Breast epithelium (tissue), 4 donors: ENCODE measurements at places on chromosomes 2 and 18. TPM values are rescaled to one million over a fixed set of nuclear protein-coding genes. Genes with fewer than 3 reads are reported as not detected.

Gene CDKL4
- 2.6 TPM for total RNA-seq

Gene CRYGD
- total RNA-seq = not detected

Gene EN1
- total RNA-seq = 6.4 TPM

Gene TMX3
- total RNA-seq = 41.0 TPM

Gene AQP12B
- total RNA-seq = not detected

Gene PDCD1
- total RNA-seq = 0.16 TPM

DNA sequence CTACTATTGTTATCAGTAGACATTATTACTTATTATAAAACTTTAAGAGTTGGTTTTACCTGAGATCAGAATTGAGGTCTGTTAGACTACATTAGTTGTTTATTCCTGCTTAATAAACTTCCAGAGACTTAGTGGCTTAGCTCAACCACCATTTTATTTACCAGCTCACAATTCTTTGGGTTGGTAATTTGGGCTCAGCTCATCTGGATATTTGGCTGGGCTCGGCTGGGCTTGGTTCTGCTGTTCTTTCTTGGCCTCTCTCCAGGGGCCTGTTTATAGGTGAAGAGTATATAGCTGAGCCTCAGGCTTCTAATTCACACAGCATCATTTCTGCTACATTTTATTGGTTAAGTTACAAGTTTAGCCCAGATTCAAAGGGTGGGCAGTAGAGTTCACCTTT, 67.9 kb downstream of the CCDC138 start:
- DNase-seq = no peak

DNA sequence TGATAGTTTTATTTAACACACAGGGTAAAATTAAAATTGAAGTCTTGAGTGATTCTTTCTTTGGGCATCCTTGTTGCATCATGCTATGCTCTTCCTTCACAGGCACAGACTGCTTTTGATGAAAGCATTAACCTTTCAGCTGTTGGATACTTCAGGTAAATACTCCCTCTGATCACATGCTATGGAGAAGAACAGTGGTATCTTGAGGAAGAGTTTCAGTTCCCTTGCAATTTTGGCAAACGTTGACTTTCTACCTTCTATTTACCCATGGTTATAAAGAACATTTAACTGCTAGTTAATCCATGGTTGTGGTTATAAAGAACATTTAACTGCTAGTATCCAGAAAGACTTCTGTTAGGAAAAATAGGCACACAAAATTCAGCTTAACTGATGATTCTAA, 75.7 kb downstream of the AOX1 start:
- no peak for DNase-seq

DNA sequence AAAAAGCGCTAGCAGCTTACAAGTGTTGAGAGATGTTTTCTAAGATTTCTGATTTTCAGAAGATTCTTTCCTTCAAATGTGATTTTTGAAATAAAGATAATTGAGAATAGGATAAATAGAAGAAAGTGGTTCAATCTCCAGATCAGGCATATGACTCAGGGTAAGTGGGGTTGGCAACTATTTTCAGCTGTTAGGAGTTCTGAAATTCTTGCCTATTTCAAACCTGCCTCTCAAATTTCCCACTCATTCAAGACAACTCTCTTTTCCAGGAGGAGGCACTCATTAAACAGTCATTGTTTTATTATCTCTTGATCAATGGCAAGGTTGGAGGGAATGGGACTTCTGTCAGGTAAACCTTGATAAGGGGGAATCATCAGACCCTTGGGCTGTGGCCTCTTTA, 138.9 kb downstream of the HNMT start:
- no peak for DNase-seq

- no peak for DNase-seq
Measured at GRCh38 chr2:121372721-121373353, 87.8 kb upstream of the TFCP2L1 start.

DNA sequence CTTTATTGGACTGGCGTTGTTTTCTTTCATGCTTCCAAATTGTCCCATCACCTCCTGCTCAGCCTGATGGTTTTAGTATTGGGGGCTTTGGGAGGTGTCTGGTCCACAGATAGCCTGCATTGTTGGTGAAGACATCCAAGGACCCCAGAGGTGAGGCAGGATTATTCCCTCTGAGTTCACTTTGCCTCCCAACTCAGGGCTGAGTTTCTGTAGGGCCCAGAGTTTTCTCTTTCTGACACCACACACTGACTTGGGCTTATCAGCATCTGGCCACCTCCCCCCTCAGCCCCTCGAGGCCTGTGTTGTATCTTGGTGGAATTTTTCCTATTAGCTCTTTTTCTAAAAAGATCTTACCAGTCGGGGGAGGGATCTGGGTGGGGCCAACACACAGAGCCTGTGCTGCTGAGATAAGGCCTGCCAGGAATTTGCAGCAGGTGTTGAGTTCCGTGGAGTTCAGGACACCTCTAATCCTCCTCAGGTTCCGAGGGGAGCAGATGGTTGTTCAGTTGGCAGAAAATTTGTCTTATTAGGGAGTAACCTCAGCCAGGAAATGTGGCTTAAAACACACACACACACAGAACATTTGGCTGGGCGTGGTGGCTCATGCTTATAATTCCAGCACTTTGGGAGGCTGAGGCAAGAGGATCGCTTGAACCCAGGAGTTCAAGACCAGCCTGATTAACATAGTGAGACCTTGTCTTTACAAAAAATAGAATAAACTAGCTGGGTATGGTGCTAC, 7.3 kb downstream of the EMILIN2 start:
- no peak for DNase-seq

DNA sequence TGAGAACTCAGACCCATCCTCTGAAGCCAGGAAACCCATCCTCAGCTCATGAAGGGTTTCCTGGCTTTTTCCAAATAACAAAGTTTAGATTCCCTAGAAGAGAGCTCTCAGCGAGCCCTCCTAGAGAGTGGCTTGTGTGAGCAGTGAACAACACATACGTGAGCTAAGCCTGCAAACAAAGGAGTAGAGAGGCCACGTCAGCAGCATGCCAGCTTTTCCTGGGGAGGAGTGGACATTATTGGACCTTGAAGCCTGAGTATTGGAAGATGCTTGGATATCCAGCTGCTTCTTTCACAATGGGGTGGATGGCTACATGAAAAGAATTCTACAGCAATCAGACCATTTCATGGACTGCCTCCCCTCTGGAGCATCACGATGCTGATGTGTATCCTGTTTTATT, 21.1 kb downstream of the KIF5C start:
- no peak for DNase-seq

DNA sequence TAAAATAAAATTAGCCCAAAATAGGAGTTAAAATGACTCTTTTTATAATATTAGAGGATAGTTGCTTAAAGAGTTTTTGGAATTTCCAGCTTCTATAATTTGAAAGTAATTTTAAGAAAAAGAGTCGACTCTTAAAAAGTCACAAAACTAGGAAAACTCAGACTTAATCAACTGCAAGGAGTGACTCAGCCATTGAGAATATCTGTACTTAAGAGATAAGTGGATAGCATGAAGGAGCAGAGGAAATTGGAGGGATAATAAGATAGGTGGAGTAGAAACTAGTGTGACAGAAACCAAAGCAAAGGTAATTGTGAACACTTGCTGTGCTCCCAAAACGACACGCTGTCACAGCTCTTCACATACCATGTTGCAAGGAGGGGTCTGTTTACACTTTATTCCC, 8.4 kb downstream of the RSAD2 start:
- DNase-seq = no peak

DNA sequence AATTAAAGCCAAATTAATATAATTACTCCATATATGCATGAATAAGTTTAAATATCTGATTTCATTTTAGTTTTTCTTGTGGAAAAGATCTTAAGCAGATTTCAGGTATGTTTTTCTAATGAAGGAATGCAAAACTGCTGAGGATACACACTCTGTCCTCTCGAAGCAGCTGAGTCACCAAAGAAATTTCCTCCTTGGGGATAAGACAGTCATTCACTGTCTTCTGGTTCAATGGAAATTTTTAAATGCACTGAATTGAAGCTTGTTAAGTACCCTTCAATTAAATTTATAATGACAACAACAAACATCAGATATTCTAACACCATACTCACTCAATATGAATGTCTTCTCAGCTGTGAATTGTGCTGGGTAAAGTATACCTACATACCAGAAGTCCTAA, 101.5 kb upstream of the DNER start:
- no peak for DNase-seq

DNA sequence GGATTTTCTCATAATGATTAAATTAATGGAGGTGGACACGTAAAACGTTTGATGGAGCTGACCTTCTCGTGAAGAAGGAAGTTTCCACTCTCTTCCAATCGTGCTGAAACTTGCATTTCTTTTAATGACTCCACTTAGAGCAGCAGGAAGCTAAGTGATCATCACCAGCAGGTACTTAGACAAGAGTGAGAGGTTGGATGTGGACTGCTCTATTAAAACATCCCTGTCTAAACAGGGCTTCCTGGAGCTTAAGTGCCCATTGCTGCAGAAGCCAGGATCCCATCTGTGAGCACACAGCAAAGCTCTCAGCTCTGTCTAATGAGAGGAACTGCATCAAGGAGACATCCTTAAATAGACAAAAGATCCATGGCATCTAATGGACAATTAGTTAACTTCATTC, 1539.5 kb upstream of the CELF4 start:
- no peak for DNase-seq

DNA sequence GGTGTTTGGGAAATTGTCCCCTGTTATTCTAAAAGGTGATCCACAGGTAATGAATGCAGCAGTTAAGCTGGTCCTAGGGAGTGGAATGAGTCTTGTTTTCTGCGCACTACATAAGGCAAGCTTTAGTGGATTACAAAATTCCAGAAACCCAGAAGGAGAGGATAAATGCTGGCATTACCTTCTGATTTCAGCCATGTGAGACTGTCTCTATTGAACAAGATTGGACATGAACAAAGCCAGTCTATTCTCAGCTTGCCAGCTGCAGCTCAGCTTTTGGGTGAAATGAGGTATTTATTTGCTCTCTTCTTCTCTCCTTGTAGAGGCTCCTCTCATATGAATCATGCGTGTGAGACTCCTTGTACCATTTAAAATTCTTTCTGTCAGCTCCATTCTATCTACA, 944.9 kb downstream of the CNTNAP5 start:
- DNase-seq = no peak

GRCh38 chr2:22829791-22830190, 555.2 kb upstream of the KLHL29 start:
- DNase-seq = no peak

- DNase-seq = no peak
Measured at GRCh38 chr2:215119847-215120246, 18.6 kb downstream of the ABCA12 start.

DNA sequence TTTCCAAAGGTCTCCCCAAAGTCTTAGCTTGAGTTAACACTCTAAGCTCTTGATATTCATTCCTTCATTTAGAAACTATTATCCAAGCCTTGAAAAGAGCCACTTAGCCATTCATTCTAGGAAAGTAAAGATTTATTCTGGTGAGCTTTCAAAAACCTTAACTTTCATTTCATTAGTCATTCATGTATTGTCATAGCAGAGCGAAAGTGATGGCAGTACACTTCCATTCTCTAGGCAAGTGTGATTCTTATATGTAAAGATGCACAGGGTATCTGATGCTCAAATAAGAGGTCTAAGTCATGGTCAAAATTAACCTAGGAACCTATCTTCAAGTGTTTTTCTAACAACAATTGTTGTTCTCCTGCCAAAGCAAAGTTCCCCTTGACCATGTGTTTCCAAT, 553.0 kb upstream of the FANCL start:
- no peak for DNase-seq

DNA sequence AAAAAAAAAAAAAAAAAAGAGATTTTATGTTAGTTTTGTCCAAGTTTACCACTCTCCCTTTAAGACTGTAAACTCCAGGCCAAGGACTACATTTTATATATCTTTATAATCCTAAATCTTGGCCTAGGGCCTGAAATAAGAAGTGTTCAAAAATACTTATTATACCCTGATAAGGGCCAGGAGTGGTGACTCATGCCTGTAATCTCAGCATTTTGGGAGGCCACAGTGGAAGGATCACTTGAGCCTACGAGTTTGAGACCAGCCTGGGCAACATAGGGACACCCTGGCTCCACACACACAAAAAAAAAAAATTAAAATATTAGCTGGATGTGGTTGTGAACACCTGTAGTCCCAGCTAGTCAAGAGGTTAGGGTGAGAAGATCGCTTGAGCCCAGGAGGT, 12.7 kb downstream of the TRIP12 start:
- no peak for DNase-seq

GRCh38 chr2:227322530-227323205, 2.4 kb upstream of the MFF start:
- DNase-seq = no peak

DNA sequence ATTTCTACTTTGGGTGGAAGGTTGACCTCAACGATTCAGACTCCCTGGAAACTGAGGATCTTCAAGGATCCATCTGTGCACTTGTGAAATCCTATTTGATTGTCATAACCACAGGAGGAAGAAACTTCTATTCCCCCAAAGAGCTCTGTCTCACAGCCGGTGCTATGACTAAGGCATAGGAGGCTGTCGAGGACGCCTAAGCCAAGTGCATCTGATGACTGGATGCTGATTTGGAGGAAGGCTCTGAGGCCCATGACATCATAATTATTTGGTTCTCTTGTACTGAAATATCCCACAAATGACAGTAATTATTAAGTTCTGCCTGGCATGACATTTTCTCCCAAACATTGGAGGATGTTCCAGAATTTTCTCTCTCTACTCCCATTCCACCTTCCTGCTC, 13.8 kb upstream of the KCNF1 start:
- no peak for DNase-seq
